Activated naive CD8-positive, alpha-beta T cell treated with anti-CD3 and anti-CD28 coated beads, Interleukin-2, amount 50 U/mL, for 24 hours (primary cell): ENCODE measurements at places on chromosomes 4 and X.

GRCh38 chr4:174037631-174038030, 245.8 kb downstream of the FBXO8 start:
- DNase-seq = no peak

DNA sequence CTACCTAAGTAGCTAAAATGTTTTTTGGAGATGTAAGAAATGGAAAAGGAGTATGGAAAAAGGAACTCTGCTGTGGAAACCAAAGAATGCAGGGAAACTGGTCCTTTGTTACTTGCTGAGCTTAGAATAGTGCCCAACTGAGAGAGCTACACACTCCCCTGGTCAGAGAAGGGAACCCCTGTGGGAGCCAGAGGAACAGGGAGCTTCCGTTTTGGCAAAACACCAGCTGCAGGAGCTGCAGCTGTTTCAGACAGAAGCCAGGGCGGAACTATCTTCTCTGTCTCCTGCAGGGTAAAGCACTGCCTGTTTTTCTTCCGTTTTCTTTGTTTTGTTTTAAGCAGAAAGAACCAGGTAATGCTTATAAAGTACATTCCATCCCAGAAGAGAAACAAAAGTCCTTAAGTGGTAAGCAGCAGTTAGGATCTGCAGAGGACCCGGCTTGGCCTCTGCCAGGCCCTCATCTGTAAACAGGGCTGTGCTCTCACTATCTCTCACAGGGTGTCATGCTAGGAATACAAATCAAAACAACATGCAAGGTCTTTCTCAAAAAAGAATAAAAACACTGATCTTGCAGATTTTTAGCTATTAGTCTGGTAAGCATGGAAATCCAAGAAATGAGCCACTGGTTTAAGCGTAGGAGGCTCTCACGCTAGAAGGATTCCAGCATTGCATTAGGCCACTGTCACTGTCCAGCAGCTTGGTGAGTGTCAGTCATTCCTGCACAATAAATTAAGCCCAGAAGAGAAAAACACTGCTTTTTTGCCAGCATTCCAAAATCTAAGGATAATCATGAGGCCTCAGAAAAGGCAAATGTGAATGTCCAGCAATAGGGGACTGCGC, 76.1 kb downstream of the CHST7 start:
- no peak for DNase-seq

DNA sequence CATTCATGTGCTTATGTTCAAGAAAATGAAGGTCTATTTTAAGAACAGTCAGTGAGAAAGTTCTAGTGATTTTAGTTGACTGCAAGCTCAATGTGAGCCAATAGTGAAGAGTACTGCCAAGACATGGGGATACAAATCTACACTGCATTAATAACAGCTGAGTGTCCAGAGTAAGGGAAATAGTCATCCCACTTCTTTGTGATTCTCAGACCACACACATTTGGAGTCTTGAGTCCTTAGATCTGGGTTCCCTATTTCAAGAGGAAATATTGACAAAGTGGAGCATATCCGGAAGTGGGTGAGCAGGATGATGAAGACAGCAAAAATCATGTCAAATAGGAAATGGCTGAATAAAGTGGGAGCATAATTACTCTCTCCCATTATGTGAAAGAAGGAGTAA, 171.1 kb downstream of the LARP7 start:
- no peak for DNase-seq

DNA sequence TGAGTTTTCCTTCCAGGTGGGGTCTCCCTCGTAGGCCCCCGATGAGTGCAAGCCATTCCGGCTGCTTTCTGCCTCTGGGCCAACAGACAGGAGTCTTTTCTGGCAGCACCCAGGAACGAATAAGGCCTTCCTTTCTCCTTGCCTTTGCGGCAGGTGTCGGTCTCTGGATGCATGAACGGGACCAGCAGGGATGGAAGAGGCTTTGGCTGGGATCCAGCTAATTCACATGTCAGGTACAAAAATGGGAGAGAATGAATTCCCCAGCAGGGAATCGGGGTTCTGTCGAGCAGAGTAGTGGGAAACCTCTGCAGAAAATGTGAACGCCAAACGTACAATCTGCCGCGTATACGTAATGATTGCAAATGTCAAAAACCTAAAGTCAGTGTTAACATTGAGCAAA, 146.1 kb upstream of the TBL1X start:
- no peak for DNase-seq
